ENCODE measurements at places on chromosomes 2 and 18.
A peak's percentile ranks its signal among the peaks of the same experiment; 100 is the strongest.

GRCh38 chr18:11163665-11164064 lies 14.3 kb upstream of the PIEZO2 start:
- no peak for DNase-seq

- no peak for DNase-seq
Observed at GRCh38 chr2:241358470-241358869, 2.4 kb downstream of the FARP2 start.

DNA sequence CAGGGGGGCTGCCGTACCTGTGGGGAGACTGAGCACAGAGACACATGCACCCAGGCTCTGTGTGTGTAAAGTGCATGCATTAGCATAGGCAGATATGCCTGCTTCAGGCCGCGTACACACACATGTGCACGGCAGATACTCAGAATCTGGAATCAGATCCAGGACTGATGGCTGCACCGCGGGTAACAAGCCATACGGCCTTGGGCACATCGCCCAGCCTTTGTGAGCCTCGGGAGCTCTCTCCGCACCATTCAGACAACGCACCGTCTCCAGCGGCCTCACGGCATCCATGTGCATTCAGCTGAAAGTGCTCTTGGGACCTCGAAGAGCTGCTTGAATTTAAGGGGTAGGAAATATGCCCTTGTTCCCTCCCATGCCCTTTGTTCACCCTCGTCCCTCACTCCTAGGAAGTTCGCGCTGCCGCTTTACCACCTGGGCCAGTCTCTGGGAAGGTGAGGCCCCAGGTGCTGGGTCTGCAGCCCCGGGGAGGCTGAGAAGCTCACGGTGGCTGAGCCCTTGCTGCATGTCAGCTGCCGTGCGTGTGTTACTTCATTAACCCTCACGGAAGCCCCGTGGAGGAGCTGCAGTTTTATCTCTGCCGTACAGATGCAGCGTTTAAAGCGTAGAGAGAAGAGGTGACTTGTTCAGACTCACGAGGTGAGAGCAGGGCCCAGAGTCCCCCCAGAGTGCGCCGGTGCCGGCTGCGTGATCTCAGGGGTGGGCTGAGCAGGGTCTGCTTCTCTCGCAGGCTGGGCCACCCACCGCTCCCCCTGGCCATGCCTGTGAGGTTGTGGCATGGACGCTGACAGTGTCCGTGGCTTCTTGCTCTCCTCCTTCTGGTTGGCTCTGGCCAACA lies 377.7 kb upstream of the MYT1L start:
- DNase-seq: no peak

- no peak for DNase-seq
Observed at GRCh38 chr2:201955702-201956141, 77.9 kb upstream of the FZD7 start.

DNA sequence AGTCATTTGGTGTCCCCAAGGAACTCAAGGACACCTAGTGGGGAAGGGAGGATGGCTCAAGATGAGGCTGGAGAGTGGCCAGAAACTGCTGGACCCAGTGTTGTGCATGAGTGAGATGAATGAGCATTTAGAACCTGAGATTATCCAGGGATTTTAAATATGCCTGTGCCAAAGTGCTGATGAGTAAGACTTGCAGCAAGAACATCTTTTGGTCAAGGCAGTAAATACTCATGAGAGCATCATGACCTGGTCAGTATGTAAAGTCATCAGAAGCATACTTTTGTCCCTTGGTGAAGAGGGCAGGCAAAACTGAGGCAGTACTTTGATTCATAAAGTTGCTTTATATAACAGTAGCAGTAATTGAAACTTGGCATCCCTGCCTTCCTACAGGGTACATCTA lies 3.1 kb upstream of the SPP2 start:
- DNase-seq: no peak

GRCh38 chr2:78999406-78999805 lies 26.1 kb upstream of the REG3G start:
- DNase-seq: no peak

GRCh38 chr18:42271647-42272414 lies 316.8 kb downstream of the PIK3C3 start:
- no peak for DNase-seq

GRCh38 chr2:152433289-152433688 lies 98.3 kb downstream of the FMNL2 start:
- no peak for DNase-seq

DNA sequence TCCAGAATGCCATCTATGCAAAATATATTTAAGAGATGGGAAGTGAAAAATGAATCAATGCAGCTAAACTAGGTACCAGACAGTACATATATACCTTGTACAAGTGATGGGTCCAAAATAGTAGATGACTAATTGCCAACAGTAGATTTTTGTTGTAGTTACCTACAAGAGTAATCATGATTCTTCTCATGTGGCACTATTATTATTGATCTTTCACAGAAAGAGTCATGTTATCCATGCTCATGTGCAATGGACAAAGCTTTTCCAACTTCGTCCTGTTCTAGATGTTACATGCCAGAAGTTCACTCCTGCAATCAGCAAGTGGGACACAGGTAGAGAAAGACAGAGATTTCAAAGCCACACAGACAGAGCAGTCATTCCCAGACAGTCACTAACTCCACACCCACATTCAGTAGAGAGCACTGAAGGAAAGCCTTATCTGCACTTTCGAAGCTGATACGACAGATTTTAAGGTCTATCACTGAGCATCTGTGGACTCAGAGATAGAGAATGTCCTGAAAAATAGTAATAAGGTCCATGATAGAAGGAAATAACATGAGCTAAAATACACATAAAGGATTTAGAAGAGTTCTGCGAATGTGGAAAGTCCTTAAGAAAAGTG lies 101.6 kb upstream of the ITPRID2 start:
- DNase-seq: no peak

DNA sequence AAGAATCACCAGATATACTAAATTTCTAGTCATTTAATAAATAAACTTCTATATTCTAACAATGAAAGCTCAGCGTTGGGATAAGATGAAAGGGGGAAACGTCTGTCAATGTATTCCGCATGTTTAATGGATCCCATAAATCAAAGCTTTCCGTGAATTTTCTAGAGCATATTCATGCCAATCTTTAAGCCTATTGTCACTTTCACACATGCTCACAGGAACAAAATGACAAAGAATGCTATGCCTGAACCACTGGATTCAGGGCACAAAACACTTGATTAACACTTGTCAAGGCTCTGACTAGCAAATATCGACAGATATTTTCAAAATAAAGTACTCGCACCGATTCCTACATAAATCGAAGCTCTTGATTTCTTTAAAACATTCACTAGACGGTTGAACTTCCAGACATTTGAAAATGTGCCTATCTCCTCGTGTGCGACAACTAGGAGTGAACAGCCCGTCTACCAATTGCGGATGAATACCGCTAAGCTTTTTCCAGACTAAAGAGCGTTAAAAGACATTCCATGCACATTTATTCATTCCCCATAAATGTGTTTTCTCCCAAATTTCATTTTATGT lies 1.8 kb downstream of the TLK1 start:
- DNase-seq: no peak

DNA sequence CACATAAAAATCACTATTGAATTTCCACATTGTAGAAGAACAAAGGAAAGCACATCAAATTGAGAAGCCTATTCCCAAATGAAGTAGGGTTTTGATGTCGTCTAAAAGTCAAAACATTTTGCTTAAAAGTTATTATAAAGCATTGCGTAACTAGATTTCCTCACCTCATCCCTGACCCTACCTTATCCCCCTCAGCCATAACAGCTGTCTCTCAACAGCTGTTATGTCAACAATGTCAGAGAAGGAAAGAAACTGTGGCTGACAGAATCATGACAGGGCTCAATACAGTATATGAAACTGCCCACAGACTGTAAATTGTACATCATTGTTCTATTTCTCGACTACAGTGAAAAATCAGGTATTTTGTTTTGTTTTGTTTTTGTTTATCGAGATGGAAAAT lies 63.0 kb upstream of the ACVR1C start:
- no peak for DNase-seq

GRCh38 chr2:123364243-123364896 lies 660.7 kb upstream of the CNTNAP5 start:
- DNase-seq: no peak

DNA sequence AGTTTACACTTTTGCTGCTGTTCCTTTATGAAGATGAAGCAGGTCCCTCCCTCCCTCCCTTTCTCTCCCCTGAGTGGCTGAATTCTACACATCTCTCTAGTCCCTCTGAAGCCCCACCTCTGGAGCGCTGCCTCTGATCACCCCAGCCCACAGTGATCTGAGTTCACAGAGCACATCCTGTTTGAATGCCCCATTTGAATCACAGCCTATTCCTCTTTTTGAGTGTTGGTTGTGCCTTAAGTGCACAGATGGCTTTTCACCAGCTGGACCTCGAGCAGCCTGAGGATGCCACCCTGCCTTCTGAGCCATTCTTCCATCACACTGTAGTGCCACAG lies 87.1 kb downstream of the ITGB1BP1 start:
- no peak for DNase-seq

DNA sequence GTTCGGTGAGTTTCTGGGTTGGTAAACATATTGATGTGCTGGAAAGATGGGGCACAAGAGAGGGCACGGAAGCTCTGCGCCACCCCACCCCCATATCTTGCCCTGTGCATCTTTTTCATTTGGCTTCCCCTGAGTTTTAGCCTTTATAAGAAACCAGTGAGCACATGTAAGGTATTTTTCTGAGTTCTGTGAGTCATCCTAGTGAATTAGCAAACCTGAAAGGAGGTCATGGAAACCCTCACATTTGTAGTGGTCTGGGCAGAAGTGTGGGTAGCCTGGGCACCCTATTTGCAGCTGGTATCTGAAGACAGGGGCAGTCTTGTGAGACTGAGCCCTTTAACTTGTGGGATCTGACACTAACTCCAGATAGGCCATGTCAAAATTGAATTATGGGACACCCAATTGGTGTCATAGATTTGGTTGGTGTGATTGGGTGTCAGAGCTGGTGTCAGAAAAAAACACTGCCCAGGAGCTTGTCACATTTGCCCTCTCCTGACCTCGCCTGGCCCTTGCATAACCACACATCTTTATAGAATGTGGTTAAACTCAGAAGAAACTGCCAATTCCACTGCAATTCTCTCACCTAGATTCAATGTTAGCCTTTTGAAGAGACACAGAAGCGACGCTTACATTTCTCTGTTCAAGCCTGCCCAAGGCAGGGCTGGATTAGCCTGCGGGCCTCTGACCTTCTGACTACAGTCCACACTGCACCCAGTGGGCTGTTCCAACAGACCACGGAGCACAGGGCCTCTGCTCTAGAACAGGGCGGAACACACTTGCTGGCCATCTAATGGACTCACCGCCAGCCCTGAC lies 12.0 kb upstream of the GALM start:
- DNase-seq: no peak

DNA sequence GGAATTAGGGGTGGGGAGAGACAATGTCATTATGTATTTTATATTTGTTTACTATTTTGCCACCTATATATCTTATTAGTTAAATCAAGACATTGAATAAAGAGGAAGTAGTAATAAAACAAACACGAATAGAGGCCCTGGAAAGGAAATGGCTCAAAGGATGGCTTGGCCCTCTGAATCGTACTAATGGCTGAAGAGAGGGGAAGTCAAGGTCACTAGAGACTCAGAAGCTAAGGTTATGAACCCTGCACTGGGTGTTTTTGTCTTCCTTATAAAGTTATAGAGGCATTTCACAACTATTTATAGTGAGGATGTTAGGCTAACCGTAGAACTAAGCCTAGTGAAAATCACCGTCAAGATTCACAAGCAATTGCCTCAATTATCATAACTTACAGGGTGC lies 685.9 kb downstream of the ARHGAP15 start:
- DNase-seq: no peak

- DNase-seq: no peak
Observed at GRCh38 chr2:139790136-139790535, 1009.9 kb upstream of the NXPH2 start.

GRCh38 chr18:39380186-39380725 lies 1814.7 kb upstream of the CELF4 start:
- no peak for DNase-seq

GRCh38 chr2:239343946-239344856 lies 56.6 kb downstream of the HDAC4 start:
- DNase-seq: no peak

DNA sequence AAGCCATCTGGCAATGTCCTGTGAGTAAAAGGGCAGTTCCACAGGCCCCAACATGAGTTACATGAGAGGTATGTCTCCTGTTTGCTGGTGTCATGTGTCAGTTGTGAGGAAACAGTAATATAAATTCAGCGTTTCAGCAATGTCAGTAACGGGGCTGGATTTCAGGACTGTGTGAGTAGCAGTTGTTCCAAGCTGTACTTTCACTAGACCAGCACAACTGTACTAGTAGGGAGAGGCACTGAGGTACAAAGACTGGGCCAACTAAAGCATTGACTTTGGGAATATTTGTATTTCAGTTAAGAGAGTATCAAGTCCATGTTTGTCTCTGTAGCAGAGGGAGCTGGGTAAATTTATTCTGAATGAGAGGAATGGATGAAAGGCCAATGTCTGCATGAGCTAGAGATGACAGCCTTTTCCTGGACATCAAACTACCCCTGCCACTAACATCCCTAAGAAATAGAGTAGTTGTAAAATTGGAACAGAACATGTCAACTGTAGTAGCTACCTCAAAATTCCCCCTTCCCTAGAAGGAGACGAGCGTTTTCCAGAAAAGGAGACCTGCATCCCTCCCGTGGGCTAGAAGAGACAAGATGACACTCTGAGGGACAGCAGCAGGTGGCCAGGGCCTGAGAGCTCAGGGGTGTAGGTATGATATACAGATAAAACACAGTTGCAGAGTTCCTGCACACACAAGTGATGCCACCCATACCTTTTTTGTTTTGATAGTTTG lies 24.4 kb downstream of the EIF4E2 start:
- DNase-seq: no peak

GRCh38 chr18:47767699-47768098 lies 162.8 kb downstream of the SMAD2 start:
- no peak for DNase-seq

GRCh38 chr2:38176619-38177021 lies 100.7 kb upstream of the CYP1B1 start:
- DNase-seq: peak; percentile 78

GRCh38 chr2:101149241-101150192 lies 1.7 kb downstream of the TBC1D8 start:
- DNase-seq: no peak

DNA sequence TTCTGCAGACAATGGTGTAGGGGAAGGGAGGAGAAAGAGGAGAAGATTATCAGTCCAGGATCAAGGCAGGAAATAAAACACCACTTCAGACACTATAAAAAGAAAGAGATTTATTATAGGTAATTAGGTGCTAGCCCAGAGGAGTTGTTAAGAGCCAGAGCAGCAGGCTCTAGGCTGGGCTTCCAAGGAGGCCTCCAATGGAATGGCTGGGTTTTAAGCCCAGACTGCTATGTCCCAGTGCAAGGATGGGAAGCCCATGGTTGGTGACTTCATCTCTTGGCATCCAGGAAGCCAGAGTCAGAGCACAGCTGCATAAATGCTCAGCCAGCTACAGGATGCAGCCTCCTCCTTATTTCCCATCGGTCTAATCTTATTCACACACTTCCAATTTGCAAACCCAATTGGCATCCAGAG lies 95.6 kb downstream of the LAMA3 start:
- DNase-seq: peak; percentile 15

Data from AG04450 (cell line).